ENCODE measurements at places on chromosomes 7 and 10. TPM values are rescaled to one million over a fixed set of nuclear protein-coding genes. Genes with fewer than 3 reads are reported as not detected.

The MYO3A gene
- not detected for total RNA-seq

The HOXA7 gene
- 5.2 TPM for total RNA-seq

The LLCFC1 gene
- total RNA-seq, result not detected

The IGFBP3 gene
- total RNA-seq, result 123 TPM

The CFAP70 gene
- total RNA-seq, result 0.17 TPM

The ABCA13 gene
- total RNA-seq, result 0.03 TPM

The ABCF2 gene
- 62.4 TPM for total RNA-seq

The VWDE gene
- total RNA-seq, result 0.58 TPM

The INSYN2A gene
- total RNA-seq, result 1.6 TPM

The EVX1 gene
- total RNA-seq, result 0.18 TPM

The NME8 gene
- not detected for total RNA-seq

The MSMB gene
- total RNA-seq, result not detected

The NOS3 gene
- 0.58 TPM for total RNA-seq

The STAG3 gene
- 0.18 TPM for total RNA-seq

The PLXNA4 gene
- total RNA-seq, result 0.85 TPM

The PGAM2 gene
- total RNA-seq, result not detected

The ZPBP gene
- not detected for total RNA-seq

The PRPS1L1 gene
- not detected for total RNA-seq

The GIMAP5 gene
- not detected for total RNA-seq

The TEX47 gene
- not detected for total RNA-seq

The KCND2 gene
- total RNA-seq, result not detected

The ELFN1 gene
- total RNA-seq, result 0.37 TPM

The ASCC1 gene
- total RNA-seq, result 35.8 TPM

The NPC1L1 gene
- total RNA-seq, result 0.06 TPM

The BLNK gene
- total RNA-seq, result not detected

The FBH1 gene
- 30.1 TPM for total RNA-seq

The CPA2 gene
- total RNA-seq, result 0.11 TPM

The TASOR2 gene
- total RNA-seq, result 30.4 TPM

The EPO gene
- not detected for total RNA-seq

The FRMPD2 gene
- 0.11 TPM for total RNA-seq

The CRYGN gene
- not detected for total RNA-seq

The MIOS gene
- 20.6 TPM for total RNA-seq

The LEP gene
- total RNA-seq, result not detected

The ASAH2 gene
- 2.2 TPM for total RNA-seq

The SEMA3E gene
- 1.8 TPM for total RNA-seq

The SPDYE9 gene
- not detected for total RNA-seq

The HOXA3 gene
- total RNA-seq, result 4.7 TPM
